ENCODE measurements at places on chromosomes 7 and 10.

DNA sequence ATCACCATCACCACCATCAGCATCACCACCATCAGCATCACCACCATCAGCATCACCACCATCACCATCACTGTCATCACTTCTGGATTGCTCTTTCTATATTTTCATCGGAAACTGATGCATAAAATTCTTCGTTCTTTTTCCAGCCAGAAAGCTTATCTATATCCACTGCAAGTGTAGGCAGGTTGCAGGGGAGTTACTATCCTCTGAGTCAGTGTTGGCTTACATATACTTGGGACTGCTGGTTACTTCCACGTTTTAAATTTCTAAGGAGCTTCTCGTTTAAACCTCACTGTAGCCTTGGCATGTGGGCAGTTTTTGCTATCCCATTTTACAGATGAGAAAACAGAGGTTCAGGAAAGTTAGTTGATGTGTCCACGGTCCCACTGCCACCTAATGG lies 66.1 kb downstream of the FOXL3 start:
- DNase-seq, result no peak

DNA sequence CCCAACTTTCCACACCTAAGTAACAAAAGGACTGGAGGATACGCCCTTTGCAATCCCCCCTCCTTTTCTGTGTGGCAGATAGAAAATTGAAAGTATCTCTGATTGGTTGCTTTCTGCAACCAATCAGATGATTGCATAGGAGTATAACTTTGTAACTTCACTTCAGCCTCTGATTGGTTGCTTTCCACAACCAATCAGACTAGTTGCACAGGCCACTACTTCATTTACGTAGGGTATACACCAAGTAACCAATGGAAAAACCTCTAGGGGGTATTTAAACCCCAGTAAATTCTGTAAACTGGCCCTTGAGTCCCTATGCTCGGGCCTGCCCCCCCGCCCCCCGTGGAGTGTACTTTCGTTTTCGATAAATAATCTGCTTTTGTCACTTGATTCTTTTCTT lies 1080.4 kb downstream of the CNTNAP2 start:
- no peak for DNase-seq

DNA sequence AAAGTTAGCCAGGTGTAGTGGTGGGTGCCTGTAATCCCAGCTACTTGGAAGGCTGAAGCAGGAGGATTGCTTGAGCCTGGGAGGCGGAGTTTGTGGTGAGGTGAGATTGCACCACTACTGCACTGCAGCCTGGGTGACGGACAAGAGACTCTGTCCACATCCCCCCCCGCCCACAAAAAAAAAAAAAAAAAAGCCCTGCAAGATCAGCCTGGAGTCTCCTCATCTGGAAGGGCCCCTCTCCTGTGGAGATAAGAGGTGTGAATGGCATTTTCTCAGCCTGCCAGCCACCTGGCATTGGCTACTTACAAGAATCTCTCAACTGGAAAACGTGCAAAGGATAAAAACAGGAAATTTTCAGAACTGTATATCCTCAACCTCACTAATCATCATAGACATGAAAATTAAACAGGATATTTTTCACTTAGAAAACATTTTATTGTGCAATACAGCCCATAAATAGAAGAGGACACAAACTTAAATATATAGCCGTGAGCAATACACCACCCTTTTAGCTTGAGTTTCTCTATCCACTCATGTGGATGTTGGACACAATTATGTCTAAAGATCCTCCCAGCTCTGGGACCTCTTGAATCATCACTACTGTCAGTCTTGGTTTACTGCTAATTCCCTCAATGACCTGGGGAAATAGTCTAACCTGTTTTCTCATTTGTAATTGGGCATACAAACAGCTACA lies 11.3 kb upstream of the TSPAN15 start:
- no peak for DNase-seq

- DNase-seq, result no peak
Measured at GRCh38 chr7:142642316-142642715, 107.0 kb upstream of the PRSS1 start.

DNA sequence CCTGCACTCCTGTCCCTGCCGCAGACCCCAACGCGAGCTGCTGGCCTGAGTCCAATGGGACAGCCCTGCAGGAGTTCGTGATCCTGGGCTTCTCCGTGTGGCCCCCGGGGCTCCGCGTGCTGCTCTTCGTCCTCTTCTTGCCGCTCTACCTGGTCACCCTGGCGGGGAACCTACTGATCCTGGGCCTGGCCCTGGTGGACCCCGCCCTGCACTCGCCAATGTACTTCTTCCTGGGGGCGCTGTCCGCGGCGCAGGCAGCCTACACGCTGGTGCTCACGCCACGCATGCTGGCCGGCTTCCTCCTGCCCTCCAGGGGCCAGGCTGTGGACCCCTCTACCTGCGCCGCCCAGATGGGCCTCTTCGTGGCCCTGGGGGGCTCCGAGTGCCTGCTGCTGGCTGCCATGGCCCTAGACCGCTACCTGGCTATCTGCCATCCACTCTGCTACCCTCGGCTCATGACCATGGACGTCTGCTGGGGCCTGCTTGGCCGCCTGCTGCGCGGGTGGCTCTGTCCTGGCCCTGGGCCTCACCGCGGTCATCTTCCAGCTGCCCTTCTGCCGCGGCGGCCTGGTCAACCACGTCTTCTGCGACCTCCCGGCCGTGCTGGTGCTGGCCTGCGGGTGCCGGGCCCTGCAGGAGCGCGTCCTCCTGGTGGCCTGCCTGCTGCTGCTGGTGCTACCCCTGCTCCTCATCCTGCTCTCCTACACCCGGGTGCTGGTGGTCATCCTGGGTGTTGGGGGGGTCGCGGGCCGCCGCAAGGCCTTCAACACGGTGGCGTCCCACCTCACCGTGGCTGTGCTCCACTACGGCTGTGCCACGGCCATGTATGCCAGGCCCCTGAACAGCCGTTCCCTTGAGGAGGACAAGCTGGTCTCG lies 71.7 kb downstream of the RBAK start:
- DNase-seq, result no peak

DNA sequence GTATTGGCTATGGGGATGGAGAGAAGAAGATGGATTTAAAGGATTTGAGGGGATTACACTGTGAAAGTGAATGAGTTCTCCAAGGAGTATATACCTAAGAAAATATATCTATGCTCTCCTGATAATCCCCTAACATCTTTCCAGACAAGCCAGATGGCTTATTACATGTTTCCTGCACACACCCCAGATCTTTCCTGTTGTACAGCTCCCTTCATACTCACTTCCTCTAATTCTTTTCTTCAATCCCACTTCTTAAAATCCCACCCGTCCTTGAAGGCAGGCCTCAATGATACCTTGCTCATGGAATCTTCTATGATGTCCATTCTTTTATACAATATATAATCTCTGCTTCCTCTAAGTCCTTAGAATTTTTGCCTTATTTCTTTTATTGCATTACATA lies 317.2 kb upstream of the DGKB start:
- no peak for DNase-seq

DNA sequence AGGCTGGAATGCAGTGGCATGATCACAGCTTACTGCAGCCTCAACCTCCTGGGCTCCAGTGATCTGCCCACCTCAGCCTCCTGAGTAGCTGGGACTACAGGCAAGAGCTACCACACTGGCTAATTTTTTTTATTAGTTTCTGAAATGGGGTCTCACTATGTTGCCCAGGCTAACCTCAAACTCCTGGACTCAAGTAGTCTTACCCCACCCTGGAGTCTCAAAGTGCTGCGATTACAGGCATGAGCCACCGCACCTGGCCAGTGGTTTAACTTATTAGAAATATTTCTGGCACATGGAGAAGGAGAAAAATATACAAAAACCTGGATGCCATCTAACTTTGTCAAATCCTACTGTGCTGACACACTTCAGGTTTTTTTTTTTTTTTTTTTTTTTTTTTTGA lies 15.2 kb downstream of the ZNF786 start:
- no peak for DNase-seq

GRCh38 chr10:101830322-101831168 lies 12.3 kb upstream of the OGA start:
- peak; percentile 96 for DNase-seq

All from T-cell (primary cell).